Cortex of kidney (tissue), 1 donor: ENCODE measurements at places on chromosomes 1 and 21.

GRCh38 chr1:56774067-56774609, 45.1 kb downstream of the FYB2 start:
- DNase-seq: no peak

- DNase-seq: no peak
These were observed 6.1 kb upstream of the MTF1 start for GRCh38 chr1:37865348-37866120.

GRCh38 chr1:203300441-203301330, 4.6 kb upstream of the BTG2 start:
- DNase-seq: no peak

- no peak for DNase-seq
These were observed 16.5 kb downstream of the RRP1B start for GRCh38 chr21:43675871-43676270.

GRCh38 chr1:6794164-6794563, 8.9 kb downstream of the CAMTA1 start:
- DNase-seq: no peak

DNA sequence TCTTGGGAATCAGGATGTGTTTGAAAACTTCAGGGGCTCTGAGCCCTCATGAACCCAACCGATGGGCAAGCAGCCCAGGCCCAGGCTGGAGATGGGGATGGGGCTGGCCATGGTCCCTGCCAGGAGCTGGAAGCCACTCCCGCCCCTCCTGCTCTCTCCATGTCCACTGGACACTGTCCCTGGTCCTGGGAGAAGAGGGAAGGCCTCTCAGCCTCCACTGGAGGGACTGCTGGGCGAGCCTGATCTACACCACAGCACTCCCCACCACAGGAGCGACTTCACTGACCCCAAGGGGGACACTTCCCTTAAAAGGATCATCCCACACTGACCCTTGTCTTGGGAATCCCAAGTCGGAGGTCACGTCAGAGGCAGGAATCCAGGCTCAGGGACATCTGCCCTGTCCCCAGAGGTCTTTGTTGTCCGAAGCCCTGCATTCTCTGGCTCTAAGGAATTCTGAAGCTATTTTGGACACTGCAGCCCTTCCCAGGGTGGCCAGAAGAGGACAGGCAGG, 16.9 kb upstream of the COL18A1 start:
- DNase-seq: no peak

- DNase-seq: no peak
These were observed 89.7 kb downstream of the GTF2B start for GRCh38 chr1:88801575-88802208.

DNA sequence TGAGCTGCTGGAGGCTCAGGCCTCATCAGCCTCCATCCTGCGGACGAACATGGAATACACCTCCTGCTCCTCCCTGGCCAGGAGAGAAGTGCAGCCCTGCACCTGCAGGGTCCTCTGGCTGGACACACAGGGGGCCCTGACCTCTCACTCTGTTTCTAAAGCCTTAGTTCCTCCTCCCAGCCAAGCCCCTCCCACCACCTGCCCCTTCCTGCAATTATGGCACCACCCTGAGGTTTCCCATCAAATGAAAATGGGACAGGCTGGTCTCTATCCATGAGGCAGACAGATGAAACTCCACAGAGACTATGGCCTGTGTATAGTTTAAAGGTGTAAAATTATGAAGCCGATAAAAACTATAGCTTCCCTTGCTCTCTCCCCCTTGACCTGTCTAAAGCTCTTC, 42.6 kb downstream of the CACNA1S start:
- no peak for DNase-seq

DNA sequence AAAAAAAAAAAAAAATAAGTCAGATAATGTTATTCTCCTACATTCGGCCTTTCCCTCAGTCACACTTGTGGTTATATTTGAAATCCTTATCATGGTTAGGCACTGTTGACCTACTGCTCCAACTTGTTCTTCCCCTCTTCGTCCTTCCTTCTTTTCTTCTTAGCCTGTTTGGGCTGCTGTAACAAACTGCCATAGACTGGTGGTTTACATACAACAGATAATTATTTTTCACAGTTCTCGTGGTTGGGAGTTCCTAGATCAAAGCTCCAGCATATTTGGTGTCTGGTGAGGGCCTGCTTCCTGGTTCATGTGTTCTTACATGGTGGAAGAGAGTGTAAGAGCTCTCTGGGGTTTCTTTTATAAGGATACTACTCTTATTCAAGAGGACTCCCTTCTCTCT, 73.4 kb downstream of the RABGAP1L start:
- no peak for DNase-seq

DNA sequence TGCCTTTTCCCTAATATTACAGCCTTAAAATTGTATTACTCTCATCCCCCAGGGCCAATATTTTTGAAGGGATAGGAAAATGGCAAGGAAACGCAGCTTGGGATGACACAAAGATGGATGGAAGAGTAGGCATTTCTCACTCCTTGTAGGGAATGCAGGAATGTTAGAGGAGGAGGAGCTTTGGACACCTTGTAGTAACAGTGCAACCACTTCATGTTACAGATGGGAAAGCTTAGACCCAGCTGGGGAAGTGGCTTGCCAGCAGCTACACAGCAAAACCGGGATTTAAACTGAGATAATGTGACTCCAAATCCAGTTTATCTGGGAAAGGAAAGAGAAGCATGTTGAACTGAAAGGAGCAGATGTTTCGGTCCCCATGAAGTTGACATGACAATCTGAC, 473.7 kb upstream of the DAB1 start:
- DNase-seq: no peak

DNA sequence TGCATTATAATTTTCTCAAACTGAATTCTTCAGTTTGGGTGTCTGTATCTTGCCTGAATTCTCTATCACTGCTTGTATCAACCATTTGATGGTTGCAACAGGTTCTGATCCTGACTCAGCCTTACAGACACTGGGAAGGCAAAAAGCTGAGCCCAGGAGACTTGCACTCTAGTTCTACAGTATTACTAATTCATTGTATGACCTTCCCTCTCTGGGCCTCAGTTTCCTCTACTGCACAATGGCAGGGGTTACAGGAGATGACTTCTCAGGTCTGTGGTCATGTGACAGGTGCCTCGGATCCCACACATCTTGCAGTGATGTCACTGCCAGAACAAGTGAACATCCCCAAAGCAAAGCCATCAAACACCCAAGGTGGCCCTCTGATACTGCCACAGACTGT, 38.7 kb downstream of the RRAGC start:
- DNase-seq: no peak

- no peak for DNase-seq
These were observed 174.6 kb downstream of the KCNK2 start for GRCh38 chr1:215256936-215257679.

DNA sequence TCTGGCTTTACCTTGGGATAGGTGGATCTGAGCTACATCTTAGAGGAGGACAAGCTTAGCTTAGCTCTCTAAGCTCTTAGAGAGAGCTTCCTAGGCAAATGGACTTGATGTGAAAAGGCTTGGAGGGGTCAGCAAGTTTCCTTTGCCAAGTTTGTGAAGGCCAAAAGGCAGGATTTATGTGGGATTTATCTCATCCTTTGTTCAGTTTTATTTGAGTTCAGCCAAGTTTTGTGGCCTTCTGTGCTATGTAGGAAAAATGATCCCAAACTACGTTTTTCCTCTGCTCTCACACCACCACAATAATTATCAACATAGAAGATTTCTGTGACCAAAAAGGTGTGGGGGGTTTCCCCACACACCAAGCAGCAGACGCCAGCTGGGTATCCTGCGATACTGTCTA, 26.0 kb upstream of the RNF11 start:
- no peak for DNase-seq

GRCh38 chr1:67355745-67356424, 48.2 kb downstream of the IL12RB2 start:
- DNase-seq: no peak

- DNase-seq: no peak
These were observed 87.4 kb downstream of the ROR1 start for GRCh38 chr1:63861052-63861691.

DNA sequence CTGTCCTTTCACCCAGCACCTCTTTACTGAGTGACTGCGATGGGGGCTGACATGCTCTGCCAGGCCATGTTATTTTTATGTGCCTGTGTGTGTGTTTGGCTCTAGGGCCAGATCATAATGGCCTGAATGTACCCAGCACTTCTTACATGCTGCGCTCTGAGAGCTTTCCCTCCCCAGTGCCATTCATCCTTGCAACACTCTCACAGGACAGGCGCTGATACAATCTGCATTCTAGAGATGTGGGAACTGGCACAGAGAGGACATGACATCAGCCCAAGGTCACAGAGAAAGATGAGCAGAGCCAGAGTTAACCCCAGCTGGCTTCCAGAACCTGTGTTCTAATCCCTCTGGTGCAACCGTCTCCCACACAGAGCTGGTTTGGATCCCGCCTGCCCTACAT, 54.5 kb downstream of the ARHGEF10L start:
- DNase-seq: no peak

GRCh38 chr21:33267250-33267649, 1.1 kb downstream of the IL10RB start:
- DNase-seq: no peak

- DNase-seq: no peak
These were observed 427.2 kb downstream of the KIF26B start for GRCh38 chr1:245582026-245582425.

DNA sequence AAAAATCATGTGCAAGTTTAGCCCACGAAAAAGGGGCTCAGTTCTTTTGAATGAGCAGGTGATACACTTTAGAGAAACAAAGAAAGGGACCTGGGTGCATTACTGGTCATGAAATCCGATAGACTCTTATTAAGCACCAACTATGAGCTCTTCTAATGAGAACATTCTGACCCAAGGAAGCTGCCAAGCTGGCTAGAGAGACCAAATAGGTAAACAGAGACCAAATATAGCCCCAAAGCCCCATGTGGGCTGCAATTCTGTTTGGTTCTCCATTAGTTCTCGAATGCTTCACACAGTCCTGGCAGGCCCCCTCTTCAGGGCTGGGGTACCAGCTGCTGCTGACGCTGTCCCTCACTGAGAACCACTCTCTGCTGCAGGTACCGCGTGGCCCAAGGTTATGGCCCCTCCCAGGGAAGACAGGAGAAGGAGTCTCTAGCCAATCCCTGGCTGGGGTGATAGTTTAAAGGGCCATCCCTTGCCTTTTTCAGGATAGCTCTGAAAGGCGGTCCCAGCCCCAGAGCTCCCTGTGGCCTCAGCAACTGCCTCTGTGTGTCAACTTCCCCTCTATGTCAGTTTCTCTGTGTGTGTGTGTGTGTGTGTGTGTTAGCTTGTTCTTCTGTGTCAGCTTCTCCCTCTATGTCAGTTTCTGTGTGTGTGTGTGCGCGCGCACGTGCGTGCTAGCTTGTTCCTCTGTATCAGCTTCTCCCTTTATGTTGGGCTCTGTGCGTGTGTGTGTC, 7.1 kb upstream of the UBXN10 start:
- DNase-seq: no peak

DNA sequence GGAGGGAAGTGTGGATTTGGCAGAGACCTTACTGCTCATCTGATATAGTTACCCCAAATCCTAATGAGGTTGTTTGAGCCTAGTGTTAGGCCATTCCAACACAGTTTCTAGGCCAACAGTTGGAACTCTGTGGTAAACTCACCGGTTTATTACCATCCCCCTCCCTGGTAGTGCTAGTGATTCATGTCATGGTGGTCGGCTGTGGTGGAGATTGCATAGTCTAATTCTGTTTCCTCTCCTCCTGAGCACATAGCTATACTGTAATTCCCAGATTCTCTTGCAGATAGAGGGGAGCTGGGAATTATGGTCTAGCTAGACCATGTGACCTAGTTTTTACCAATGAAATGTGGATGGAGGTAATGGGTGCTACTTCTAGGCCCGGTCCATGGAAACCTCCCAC, 123.7 kb upstream of the KIF26B start:
- no peak for DNase-seq

- DNase-seq: no peak
These were observed 27.0 kb downstream of the SPEN start for GRCh38 chr1:15874471-15874870.

GRCh38 chr1:214422137-214422671, 129.2 kb downstream of the PTPN14 start:
- no peak for DNase-seq

GRCh38 chr1:56434740-56435139, 144.6 kb downstream of the PLPP3 start:
- DNase-seq: no peak

GRCh38 chr21:42424914-42425541, 21.3 kb downstream of the UBASH3A start:
- DNase-seq: no peak

GRCh38 chr1:93436496-93436895, 11.4 kb upstream of the FNBP1L start:
- no peak for DNase-seq

DNA sequence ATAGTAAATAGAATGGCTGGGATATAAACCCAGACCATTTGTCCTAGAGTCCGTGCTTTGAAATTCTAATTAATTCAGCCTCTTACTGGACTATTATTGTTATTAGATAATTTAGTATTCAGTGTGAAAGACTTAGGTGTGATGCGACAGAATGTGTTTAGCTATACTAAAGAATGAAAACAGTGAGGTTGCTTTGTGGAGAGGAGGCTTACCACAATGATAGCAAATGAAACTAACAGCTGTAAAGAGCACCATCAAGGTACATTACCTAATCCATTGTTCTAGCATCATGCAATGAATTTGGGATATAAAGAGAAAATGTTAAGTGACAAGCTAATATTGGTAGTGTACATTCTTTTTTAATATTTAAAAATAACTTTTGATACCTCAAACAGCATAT, 911.1 kb downstream of the KCNT2 start:
- no peak for DNase-seq

GRCh38 chr21:41247561-41248545, 68.7 kb upstream of the FAM3B start:
- DNase-seq: no peak

GRCh38 chr21:29236201-29236600, 62.5 kb upstream of the BACH1 start:
- no peak for DNase-seq

GRCh38 chr1:169321539-169321938, 46.1 kb downstream of the NME7 start:
- no peak for DNase-seq
